ENCODE measurements at places on chromosomes 7 and 10. TPM values are rescaled to one million over a fixed set of nuclear protein-coding genes. Genes with fewer than 3 reads are reported as not detected.
A peak's percentile ranks its signal among the peaks of the same experiment; 100 is the strongest.

DNA sequence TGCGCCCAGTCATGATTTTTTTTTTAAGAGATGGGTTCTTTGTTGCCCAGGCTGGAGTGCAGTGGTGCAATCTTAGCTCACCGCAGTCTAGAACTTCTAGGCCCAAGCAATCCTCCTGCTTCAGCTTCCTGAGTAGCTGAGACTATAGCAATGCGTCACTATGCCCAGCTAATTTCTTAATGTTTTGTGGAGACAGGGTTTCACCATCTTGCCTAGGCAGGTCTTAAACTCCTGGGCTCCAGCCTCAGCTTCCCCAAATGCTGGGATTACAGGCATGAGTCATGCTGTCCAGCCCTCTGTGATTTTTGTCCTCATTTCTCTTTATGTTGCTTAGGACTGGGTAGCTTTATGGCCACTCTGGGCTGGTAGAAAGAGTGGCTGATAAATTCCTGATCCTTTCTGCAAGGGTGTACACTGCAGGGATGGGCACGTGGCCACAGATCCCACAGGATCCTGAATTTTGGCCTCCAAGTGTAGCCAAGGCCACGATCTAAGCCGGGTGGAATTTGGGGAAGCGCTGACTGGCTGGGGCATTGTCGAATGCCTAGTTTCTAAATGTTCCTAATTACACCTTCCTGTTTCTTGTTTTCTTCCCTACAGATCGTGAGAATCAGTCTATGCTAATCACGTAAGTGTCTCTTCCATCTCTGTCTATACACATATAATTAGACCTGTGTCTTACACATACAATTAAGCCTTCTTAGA, 24.1 kb upstream of the MYH16 start:
- H3K4me3 ChIP-seq: no peak overlapping the region
- H3K27ac ChIP-seq: no peak overlapping the region
- no peaks in the 10 kb centered on the region for H3K4me1 ChIP-seq

DNA sequence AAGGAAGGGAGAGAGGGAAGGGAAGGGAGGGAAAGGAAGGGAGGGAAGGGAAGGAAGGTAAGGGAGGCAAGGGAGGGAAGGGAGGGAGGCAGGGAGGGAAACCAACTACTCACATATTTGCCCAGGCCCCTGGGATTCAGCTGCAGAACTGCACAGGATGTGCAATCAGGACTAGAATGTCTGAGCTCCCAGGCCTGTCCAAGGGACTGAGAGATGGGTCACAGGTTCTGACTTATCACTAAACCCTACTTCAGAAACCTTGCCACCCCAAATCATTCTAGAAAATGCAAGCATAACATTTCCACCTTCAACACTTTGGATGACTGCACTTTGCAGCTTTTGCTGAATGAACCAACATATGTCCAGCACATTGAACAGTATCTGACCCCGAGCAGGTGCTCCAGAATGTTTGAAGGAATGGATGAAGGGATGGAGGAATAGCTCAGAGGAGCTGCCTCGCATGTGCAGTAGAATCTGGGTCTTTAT, 245.3 kb downstream of the KCNMA1 start:
- H3K36me3 ChIP-seq: no peaks in the 10 kb centered on the region
- no peak overlapping the region for H3K27ac ChIP-seq
- DNase-seq: no peak
- no peaks in the 10 kb centered on the region for H3K4me1 ChIP-seq
- no peaks in the 10 kb centered on the region for H3K27me3 ChIP-seq

DNA sequence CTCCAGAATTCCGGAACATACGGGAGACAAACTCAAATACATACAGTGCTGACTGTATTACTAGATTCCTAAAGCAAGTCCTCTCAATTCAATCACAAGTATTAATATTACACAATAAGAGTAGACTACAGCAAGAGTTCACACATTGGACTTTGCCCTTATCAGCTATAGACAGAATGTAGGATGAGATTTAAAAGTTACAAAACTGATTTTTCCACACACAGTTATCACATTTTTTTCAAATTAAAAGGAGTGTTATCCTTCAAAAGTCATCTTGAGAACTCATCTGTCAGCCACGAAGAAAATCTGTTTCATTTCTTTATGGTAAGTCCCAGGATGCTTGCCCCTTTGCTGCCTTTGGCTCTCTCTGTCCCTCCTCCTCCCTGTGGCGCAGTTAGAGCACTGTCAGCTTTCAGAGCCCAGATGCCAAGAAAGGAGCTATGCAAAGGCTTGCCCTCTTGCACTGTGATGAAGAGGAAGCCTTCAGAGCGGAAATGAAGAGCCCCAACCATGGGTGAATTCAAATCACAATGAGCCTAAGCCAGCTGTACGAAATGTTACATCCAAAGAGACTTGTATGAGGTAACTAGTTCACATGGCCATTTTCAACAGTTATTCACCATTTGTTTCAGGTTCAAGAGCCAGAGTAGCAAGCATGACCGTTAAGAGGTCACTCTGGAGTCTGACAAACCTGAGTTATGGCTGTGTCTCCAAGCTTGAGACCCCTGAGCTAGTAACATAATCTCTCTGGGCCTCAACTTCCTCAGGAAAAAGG, 10.7 kb downstream of the NCOA4 start:
- peaks cover 79% of the 10 kb centered on the region for H3K4me1 ChIP-seq
- H3K4me3 ChIP-seq: no peak overlapping the region
- H3K27ac ChIP-seq: peak overlapping the region; percentile 16

- no peaks in the 10 kb centered on the region for H3K4me1 ChIP-seq
- no peak for DNase-seq
- H3K36me3 ChIP-seq: no peaks in the 10 kb centered on the region
- H3K27me3 ChIP-seq: no peaks in the 10 kb centered on the region
These were observed 45.5 kb downstream of the GTF2IRD1 start for GRCh38 chr7:74498996-74499834.

Gene SLC18A3
- not detected for total RNA-seq

DNA sequence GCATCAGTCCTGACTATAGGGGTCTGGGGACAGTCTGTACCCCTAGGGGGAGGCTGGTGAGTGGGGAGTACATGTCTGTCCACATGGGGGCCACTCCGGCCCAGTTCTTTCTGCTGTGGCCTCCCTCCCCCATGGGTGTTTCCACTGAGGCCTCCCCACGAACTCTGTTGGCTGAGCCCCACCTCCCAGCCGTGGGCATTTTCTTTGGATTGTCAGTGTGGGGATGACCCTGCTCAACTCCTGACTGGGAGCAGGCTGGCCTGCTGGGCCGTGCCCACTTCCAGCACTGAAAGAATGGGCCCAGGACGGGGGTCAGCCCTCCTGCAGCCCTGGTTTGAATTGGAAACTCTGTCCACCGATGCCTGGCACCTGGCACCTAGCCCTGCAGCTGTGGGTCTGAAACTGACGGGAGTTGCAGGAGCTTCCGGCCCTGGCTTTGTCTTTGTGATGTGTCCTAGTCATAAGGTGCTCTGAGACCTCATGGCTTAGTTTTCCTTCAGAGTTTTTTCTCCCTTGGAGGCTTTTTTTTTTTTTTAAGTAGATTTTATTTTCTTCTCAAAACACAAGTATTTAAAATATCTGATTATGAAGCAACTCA, 46.5 kb downstream of the LHPP start:
- H3K36me3 ChIP-seq: no peaks in the 10 kb centered on the region
- H3K27ac ChIP-seq: no peak overlapping the region
- no peaks in the 10 kb centered on the region for H3K27me3 ChIP-seq
- no peak for DNase-seq
- no peak overlapping the region for H3K4me3 ChIP-seq

Gene NEUROG3
- total RNA-seq: 0.21 TPM

DNA sequence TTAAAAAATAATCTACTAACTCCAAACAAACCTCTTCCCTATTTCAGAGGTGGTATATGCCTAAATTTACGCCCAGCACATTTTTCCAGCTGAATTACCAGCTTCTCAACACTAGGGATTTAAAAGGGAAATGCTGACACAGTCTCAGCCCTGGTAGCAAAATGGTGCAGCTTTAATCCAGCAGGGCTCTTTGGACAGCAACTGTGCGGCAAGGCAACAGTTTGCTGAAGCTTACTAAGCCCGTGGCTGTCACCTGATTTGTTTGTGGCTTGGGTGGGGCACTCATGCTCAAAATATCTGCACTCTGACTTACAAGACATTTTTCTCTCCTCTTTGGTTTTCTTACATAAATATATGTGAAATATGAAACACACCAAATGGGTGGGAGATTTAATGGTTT, 206.7 kb downstream of the POU6F2 start:
- no peak overlapping the region for H3K27ac ChIP-seq
- no peak for DNase-seq

Gene OPTN
- 67.8 TPM for total RNA-seq

DNA sequence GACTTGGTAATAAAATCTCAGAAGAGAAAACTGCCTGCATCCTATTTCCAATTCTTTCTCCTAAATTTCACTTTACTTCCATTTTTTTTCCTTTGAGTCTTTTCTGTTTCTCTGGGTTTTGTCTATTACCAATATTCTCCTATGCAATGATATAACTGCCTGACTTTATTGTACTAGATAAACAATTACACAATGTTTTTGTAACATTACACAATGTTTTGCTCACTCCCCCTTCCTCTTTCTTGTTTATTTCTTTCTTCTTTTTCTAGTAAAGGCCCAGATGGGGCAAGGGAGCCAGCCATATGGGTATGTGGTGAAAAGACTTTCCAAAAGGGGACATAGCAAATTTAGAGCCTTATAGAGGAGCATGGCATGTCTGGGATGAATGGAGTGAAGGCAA, 278.7 kb upstream of the PHYHIPL start:
- no peak overlapping the region for H3K27ac ChIP-seq
- no peak overlapping the region for H3K4me3 ChIP-seq
- no peaks in the 10 kb centered on the region for H3K27me3 ChIP-seq
- H3K4me1 ChIP-seq: no peaks in the 10 kb centered on the region

Gene LOXL4
- total RNA-seq: not detected

DNA sequence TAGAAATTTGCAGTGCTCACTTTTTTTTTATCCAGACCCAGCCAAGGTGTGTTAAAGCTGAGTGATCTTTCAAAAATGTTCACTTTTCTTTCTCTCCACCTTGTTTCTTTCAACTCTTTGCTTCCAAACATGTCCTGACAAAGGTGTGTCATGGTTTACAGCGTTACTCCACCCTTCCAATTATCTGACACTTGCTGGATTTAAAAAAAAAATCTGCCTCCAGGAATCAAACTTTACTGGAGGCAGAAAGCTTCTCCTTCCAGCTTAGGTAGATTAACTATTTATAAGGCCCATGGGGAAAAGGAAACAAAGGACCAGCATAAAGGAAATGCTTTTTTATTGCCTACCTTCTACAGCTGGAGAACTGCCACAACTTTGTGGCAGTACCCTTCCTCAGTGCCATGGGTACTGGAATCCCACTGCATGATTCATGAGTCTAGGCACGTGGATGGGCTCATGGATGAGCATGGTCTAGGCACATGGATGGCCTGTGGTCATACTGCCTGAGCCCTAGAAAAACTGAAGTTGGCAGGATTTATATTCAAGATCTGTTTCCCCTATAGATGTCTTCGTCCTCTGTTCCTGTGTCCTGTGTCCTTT, at the start of gene COL17A1:
COL17A1 (minus strand) TSS at position 80 of the 600 bp plus-strand sequence. CDS start 5,207 bp downstream, outside the sequence.
- no peak within 1 kb of the TSS for H3K4me3 ChIP-seq
- no peak within 1 kb of the TSS for H3K27ac ChIP-seq
- H3K4me1 ChIP-seq: peaks cover 8% of the 10 kb centered on the region
- no peaks in the 10 kb centered on the region for H3K36me3 ChIP-seq

DNA sequence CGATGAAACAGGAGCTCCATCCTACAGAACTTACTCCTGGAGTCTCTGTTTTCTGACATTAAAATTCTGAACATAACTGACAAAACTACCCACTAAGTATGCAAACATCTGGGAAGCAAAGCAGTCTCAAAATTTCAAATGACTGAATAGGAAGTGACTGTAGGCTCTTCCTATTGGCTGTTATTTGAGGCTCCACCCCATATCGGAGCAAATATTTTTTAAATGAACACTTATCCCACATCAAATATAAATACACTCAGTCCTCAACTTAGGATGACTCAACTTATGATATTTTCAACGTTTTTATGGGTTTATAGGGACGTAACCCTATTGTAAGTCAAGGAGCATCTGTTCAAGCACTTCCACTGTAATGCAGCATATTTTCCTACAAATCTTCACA, 8.8 kb downstream of the HSPA12A start:
- no peaks in the 10 kb centered on the region for H3K36me3 ChIP-seq
- peaks cover 44% of the 10 kb centered on the region for H3K27me3 ChIP-seq
- no peak overlapping the region for H3K4me3 ChIP-seq

Gene GHRHR
- not detected for total RNA-seq

DNA sequence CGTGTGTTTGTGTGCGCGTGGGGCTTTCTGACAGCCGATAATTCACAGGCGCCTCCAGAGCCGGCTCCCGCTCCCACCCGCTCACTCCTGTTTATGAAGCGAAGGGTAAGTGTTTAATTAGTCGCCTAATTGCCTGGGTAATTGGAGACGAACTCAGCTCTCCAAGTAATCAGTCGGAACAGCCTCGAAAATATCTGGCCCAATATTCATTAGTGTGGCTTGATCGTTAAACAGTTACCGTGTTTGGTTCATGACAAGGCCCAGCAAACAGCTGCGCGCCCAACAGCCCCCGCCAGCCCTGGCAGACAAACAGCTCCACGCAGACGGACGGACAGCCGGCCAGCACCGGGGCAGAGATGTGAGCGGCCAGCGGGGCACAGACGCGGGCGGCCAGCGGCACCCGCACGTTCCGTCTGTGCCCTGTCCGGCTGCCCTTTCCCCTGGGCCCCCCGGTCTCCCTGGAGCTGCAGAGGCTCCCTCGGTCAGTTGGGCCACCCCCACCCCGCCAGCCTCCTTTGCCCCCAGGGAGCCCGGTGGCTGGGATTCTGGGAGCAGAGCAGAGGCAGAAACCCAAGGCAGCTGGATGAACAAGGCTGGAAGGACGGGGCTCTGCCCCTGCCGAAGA, 98.2 kb downstream of the UNCX start:
- H3K4me3 ChIP-seq: no peak overlapping the region
- no peaks in the 10 kb centered on the region for H3K4me1 ChIP-seq
- no peak for DNase-seq
- H3K27ac ChIP-seq: no peak overlapping the region

DNA sequence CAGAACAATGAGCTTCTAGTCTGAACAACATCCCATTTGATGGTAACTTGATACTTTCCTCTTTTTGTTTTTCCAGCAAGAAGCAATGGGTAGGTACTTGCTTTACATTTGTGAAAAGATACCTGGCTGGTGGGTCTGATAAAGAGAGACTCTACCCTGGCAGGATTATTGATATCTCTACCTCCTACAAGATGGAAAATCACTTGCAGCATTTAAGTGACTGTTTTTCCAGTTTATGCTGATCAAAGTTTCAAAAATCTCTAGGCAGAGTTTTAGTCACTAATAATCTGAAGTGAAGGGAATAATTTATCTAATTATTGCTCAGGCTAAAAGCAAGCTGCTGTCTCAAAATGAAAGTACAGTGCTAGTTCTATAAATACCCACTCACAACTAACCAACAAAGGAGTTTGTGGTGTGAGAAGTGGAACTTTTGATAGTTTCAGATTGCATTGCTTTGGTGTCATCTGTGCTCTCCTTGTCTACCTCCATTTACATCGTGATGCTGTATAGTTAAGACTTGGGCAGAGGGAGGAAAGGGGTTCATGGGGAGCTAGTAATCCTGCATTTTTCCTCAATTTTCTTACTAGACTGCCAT, 86.0 kb upstream of the ANKRD1 start:
- DNase-seq: no peak
- H3K4me1 ChIP-seq: peaks cover 32% of the 10 kb centered on the region
- no peak overlapping the region for H3K27ac ChIP-seq
- H3K36me3 ChIP-seq: no peaks in the 10 kb centered on the region
- H3K4me3 ChIP-seq: no peak overlapping the region

- no peaks in the 10 kb centered on the region for H3K36me3 ChIP-seq
- no peak for DNase-seq
- no peak overlapping the region for H3K27ac ChIP-seq
- H3K27me3 ChIP-seq: peaks cover 10% of the 10 kb centered on the region
These were observed 25.7 kb upstream of the ING3 start for GRCh38 chr7:120924837-120925236.

Gene ANKRD61
- 0.32 TPM for total RNA-seq

Gene MCM7
- 429 TPM for total RNA-seq
